Stomach (tissue), 19 donors: ENCODE measurements at places on chromosomes 4 and X. TPM values are rescaled to one million over a fixed set of nuclear protein-coding genes. Genes with fewer than 3 reads are reported as not detected.

GRCh38 chrX:106286053-106286650 is 118.0 kb downstream of the PWWP3B start:
- DNase-seq: no peak

DNA sequence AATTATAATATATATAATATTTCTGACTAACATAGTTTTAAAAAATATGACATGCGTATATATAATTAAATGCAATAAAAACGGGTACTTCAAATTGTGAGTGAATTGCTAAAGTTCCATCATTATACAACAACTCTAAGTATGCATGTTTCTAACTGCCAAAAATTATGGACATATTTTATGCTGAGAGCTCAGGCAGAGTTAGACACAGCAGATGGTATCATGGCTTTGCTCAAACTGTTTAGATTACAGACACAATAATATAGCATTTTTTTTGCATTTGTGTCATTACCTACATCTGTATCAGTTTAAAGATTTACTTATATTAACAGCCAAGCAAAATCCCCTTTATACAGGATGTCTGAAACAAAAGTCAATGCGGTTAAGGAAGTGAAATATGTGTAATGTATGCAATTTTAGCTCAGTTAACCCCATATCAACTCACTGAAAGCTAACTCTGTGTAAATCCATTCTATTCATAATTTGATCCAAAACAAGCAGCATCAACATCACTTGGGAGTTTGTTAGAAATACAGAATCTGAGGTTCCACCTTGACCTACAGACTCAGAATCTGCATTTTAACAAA is 119.1 kb upstream of the CNKSR2 start:
- DNase-seq: no peak

DNA sequence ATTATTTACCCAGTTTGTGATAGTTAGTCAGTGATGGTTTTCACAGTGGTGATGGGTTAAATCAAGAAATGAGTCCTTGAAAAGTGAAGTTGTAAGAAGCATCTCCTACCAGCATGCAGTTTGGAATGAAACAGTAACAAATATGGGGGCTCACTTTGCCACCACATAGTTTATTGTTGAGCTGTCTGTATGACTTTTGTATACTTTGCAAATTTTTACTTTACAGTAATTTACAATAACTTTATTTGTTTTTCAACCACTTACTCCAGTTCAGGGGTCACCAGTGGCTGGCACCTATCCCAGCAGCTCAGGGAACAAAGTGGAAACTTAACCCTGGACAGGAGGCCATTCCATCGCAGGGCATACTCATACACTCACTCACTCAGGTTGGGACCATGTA is 64.5 kb upstream of the ANKRD50 start:
- DNase-seq: peak; percentile 27

GRCh38 chr4:119851649-119852048 is 215.0 kb downstream of the MAD2L1 start:
- DNase-seq: no peak

RAB40A gene
- total RNA-seq: 0.58 TPM

- DNase-seq: no peak
Observed at GRCh38 chr4:1249731-1250526, 999 bp upstream of the CTBP1 start.

TRIM75 gene
- total RNA-seq: not detected

GRCh38 chrX:153444333-153445011 is 1.4 kb downstream of the TREX2 start:
- DNase-seq: no peak

GRCh38 chr4:139584784-139585183 is 28.8 kb upstream of the SETD7 start:
- no peak for DNase-seq

GRCh38 chrX:134144231-134144630 is 92.8 kb upstream of the CCDC160 start:
- no peak for DNase-seq

DNA sequence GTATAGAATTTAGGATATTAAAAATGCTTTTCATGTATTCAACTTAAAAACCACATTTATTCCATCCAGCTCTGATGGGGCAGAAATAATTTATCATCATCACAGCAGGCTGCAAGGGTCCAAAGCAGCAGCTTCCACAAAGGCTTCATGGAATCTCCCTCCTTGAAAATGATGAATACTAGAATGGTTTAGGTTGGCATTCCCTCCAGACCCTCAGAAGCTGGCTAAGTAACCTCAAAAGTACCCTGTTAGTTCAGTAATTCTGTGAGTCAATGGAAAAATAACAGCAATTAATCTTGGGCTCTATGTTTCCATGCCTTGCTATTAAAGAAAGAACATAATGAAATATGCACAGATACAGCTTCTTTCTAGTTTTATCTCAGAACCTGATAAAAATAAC is 594.9 kb upstream of the DIPK2B start:
- DNase-seq: no peak

GRCh38 chr4:146059865-146060264 is 115.7 kb upstream of the LSM6 start:
- DNase-seq: no peak

DNA sequence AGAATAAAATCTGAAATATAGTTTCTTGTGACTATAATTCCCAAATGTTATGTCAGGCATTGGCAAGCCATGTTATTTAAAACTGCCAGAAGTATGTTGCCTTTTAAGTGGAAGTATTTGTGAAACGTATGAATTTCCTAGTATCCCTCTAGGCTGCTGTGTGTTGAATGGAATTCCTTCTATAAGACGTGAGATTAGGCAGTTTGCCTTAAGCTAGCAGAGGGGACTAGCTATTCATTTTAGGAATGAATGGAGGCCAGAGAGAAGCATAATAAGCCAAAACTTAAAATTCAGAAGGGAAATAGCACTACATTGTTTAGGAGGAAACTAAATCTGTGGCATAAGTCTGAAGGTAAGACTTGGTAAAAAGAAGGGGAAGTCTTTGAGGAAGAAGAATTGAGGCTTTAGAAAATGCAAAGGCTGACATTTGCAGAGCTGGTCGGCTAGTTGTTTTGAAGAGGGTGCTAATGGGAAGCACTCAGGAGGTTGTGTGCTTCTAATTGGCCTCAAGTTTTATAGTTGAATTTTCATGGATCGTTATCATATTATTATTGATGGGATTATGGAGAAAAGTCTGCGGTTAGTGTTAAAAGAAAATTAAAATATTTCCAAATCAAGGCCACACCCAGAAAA is 57.1 kb downstream of the TMEM131L start:
- peak; percentile 73 for DNase-seq

PRRG1 gene
- 4.9 TPM for total RNA-seq

GRCh38 chr4:183094393-183095198 is 4.5 kb upstream of the WWC2 start:
- DNase-seq: no peak

- DNase-seq: no peak
Observed at GRCh38 chrX:3145716-3146115, 104.4 kb downstream of the ARSF start.

GRCh38 chrX:28609917-28610613 is 22.8 kb downstream of the IL1RAPL1 start:
- DNase-seq: peak; percentile 63

DNA sequence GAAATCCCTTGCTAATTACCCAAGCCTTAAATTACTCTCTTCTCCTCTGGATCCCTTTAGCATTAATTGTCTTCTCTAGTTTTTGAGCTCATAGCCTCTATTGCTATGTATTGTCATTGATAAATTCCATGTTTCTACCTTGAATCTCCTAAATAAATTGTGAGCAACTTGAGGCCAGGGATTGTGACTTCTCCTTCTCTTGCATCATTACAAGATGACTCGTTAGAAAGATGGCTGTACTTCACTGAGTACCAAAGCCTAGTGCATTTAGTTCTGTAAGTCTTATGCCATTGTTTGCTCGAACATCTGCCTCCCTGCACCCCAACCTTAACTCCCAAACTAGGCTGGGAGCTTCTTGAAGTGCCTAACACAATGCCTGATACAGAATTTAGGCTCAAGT is 15.3 kb downstream of the VSIG4 start:
- no peak for DNase-seq

DNA sequence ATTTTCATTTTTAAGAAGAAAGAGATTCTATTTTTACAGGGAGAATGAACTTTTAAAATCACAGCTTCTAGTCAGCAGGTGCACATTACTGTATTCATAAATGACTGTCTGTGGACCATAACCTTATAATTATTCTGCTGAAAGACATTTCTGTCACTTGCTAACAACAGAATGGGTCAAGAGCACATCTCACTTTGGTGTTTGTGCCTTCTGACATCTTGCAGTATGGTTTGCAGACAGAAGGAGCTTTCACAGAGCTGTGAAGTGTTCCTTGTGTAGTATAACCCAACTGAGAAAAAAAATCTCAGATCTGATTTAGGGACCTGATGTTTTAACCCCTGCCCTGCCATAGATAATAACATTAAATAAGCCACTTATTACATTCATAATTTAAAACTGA is 131.4 kb upstream of the CTSO start:
- no peak for DNase-seq

ARAP2 gene
- 12.7 TPM for total RNA-seq

DCAF4L1 gene
- total RNA-seq: not detected

GRCh38 chr4:185839194-185839712 is 27.3 kb upstream of the SORBS2 start:
- DNase-seq: no peak

DNA sequence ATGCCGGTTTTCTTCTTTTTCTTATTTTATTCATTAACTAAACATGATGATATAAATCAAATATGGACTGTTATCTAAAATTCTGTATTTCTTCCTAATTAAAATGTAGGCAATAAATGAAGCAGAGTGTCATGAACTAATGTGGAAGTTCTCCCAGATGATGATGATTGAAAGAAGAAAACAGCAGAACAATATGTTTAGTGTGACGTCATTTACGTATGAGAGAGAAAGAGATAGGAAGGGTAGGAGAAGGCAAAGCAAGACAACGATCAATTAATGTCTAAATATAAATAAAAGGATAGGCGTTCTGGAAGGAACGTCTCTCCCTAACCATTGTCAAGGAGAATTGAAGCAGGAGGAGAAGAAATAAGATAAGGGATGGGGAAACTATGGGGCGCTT is 105.2 kb downstream of the NEUROG2 start:
- no peak for DNase-seq

- DNase-seq: no peak
Observed at GRCh38 chr4:52711834-52712250, 39.4 kb downstream of the ERVMER34-1 start.

SULT1B1 gene
- total RNA-seq: 5.3 TPM

DNA sequence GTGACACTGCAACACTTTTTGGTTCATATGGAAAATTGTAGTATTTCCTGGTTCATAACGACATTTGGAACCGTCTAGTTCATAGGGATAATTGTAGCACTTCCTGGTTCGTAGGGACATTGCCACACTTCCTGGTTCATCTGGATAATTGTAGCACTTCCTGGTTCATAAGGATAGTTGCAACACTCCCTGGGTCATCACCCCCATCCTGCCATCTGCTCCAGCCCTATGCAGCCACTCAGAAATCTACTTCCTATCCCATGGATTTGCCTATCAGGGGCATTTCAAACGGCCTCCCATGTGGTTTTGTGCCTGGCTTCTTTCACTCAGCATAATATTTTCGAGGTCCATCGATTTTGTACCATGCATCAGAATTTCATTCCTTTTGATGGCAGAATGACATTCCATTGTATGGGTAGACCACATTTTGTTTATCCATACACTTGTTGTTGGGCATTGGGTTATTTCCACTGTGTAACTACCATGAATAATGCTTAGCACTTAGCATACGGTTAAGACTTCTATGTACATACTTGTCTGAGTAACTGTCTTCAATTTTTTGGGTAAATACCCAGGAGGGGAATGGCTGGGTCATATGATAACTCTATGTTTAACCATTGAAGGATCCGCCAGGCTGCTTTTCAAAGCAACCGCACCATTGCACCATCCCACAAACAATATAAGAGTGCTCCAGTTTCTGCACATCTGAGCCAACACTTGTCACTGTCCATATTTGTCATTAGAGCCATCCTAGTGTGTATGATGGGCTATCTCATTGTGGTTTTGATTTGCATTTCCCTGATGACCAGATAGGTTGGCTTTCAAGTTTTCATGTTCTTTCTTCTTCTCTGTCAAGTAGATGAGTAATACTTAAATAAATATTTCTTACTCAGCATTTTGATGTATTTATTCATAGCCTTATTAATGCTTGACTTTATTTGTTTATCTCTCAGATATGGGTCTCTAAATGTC is 58.3 kb upstream of the CD99 start:
- no peak for DNase-seq

DCAF12L2 gene
- total RNA-seq: not detected

JCHAIN gene
- 5.5 TPM for total RNA-seq

CENPVL1 gene
- total RNA-seq: not detected

MEPE gene
- not detected for total RNA-seq
